Mesendoderm (in vitro differentiated cells): ENCODE measurements at places on chromosomes 13 and 19.

GRCh38 chr13:44974056-44974793 lies 15.0 kb downstream of the NUFIP1 start:
- no peak overlapping the region for H3K27ac ChIP-seq
- no peak for DNase-seq
- H3K27me3 ChIP-seq = no peaks in the 10 kb centered on the region
- H3K36me3 ChIP-seq = peaks cover 2% of the 10 kb centered on the region
- H3K4me1 ChIP-seq = no peaks in the 10 kb centered on the region

GRCh38 chr13:47707414-47707813 lies 293.7 kb downstream of the SUCLA2 start:
- no peaks in the 10 kb centered on the region for H3K27me3 ChIP-seq
- no peak for DNase-seq
- H3K4me1 ChIP-seq = no peaks in the 10 kb centered on the region
- no peaks in the 10 kb centered on the region for H3K36me3 ChIP-seq

DNA sequence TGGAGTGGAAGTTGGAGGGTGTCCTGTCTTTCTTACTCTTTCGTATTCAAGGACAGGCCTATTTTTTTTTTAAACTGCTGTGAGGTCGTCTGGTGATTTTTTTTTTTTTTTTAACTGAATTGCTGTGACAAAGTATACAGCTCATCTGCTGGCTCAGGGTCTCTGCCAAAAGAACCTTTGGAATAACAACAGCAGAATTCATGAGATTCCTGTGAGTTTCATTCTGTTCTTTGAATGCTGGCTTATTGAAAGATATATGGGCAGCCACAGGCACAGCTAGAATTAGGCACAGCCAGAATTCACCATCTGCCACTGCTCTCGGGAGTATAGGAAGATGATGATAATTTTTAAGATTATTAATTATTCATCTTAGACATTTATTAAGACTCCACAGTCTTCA lies 21.4 kb upstream of the FRY start:
- H3K27me3 ChIP-seq = no peaks in the 10 kb centered on the region
- H3K4me3 ChIP-seq = no peak overlapping the region
- no peaks in the 10 kb centered on the region for H3K36me3 ChIP-seq
- H3K4me1 ChIP-seq = no peaks in the 10 kb centered on the region

DNA sequence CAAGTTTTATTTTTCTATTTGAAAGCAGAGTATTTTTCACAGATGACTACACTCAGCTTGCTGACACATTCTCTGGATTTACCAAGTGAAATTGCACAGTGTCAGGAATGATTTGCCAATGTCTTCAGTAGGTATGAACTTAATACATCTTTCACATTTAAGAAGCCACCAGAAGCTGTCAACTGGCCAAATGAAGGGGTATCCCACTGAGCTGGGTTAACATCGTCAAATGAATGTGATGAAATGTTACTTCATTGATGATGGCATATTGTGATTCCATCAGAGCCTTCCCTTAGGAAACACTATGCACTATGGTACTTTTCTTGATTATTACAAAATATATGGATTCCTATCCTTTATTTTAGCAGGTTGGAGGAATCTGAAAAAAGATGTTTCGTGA lies 592.3 kb downstream of the FGF9 start:
- no peaks in the 10 kb centered on the region for H3K4me1 ChIP-seq
- no peak for DNase-seq
- H3K4me3 ChIP-seq = no peak overlapping the region
- H3K27ac ChIP-seq = no peak overlapping the region
- H3K36me3 ChIP-seq = no peaks in the 10 kb centered on the region

DNA sequence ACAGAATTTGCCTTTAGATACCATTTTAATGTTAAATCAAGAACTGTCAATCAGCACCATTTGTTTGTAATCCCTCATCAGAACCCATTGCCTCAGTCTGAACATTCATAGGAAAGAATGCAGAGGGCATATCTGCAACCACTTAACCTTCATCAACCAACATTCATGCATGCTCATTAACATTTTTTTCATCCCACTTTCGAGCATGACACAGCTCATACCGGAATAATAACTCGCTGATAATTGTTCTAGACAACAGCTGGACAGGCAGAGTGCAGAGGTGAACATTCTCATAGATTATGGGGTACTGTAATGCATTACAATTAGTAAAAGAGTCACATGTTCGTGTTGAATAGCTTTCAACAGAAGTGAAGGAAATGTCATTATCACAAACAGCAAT lies 216.8 kb downstream of the DIAPH3 start:
- H3K4me3 ChIP-seq = no peak overlapping the region
- H3K4me1 ChIP-seq = no peaks in the 10 kb centered on the region
- H3K27me3 ChIP-seq = no peaks in the 10 kb centered on the region
- no peaks in the 10 kb centered on the region for H3K36me3 ChIP-seq
- H3K27ac ChIP-seq = no peak overlapping the region
- no peak for DNase-seq

GRCh38 chr13:62512194-62513141 lies 1096.8 kb upstream of the PCDH20 start:
- no peak overlapping the region for H3K27ac ChIP-seq

GRCh38 chr13:19185865-19186645 lies 4.4 kb upstream of the TUBA3C start:
- no peaks in the 10 kb centered on the region for H3K36me3 ChIP-seq
- no peak for DNase-seq
- no peaks in the 10 kb centered on the region for H3K4me1 ChIP-seq
- H3K4me3 ChIP-seq = no peak overlapping the region

- H3K36me3 ChIP-seq = no peaks in the 10 kb centered on the region
- no peaks in the 10 kb centered on the region for H3K27me3 ChIP-seq
- H3K27ac ChIP-seq = no peak overlapping the region
- H3K4me1 ChIP-seq = no peaks in the 10 kb centered on the region
Observed at GRCh38 chr13:41848435-41849255, 112.3 kb downstream of the VWA8 start.

DNA sequence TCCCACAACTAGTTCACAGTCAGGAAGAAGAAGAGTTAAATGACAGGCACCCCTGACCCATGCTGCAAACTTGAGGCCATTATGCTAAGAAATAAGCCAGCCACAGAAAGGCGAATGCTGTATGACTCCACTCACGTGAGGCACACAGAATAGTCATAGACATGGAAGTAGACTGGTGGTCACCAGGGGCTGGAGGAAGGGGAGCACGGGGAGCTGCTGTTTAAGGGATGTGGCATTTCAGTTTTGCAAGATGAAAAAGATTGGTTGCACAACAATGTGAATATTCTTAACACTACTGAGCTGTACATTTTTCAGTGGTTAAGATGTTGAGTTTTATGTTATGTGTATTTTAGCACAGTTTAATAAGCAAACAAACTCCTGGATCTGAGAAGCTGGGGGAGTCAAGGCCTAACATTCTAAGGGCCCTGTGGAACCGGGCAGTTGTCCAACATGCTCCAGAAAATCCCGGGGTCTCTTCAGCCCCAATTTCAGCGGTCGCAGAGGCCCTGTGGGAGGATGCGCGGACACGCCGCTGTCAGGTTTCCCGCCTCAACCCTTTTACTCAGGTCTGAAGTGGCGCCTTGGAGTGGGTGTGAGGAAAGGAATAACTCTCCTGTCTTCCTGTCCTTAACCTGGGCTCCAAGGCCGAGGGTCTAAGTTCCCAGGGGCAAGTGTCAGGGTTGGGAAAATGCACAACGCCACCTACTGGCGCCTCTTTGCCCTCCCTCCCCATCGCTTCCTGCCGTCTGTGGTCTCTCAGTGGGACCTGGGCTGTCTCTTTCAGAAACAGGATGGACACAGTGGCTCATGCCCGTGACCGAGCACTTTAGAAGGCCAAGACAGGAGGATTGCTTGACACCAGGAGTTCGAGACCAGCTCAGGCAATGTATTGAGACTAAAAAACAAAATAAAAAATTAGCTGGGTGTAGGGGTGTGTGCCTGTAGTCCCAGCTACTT lies 4.4 kb upstream of the TMEM272 start:
- no peak overlapping the region for H3K4me3 ChIP-seq
- no peaks in the 10 kb centered on the region for H3K27me3 ChIP-seq
- no peaks in the 10 kb centered on the region for H3K36me3 ChIP-seq
- peak; percentile 90 for DNase-seq

DNA sequence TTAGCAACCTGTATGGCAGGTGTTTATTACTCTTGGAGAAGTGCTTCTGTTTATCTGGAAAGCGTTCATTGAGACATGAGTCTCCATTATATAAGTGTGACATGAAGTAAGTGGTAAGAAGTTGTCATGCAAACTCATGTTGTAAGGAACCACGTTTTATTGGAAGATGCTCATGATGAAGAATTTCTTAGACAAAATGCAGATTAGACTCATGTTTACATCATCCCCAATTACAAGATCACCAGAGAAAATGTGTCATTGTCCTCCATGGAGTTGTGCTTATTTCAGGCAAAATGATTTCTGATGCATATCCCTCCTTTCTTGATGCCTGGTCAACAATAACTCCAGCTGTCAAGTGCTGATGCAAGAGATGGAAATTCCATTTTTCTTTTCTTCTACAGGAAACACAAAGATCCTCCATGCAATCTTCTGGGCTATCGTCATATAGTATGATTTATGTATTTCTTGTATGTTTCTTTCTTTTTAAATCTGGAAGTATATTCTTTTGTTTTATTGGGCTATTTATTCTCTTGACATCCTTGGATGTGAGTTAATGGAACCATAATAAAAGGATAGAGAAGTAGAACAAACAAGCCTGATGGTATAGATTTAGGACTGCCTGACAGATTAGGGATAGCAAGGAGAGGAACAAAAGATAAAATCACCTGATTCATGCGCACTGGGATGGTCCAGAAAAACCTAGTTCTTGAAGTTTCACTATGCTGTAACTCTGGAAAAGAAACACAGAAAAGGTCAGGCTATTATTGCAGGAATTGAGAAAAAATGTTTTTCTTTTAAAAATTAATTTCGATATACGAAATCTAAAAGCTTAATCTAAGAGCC lies 50.7 kb upstream of the DIAPH3 start:
- H3K27ac ChIP-seq = no peak overlapping the region
- no peak for DNase-seq
- H3K27me3 ChIP-seq = no peaks in the 10 kb centered on the region
- no peaks in the 10 kb centered on the region for H3K36me3 ChIP-seq
- H3K4me1 ChIP-seq = no peaks in the 10 kb centered on the region

DNA sequence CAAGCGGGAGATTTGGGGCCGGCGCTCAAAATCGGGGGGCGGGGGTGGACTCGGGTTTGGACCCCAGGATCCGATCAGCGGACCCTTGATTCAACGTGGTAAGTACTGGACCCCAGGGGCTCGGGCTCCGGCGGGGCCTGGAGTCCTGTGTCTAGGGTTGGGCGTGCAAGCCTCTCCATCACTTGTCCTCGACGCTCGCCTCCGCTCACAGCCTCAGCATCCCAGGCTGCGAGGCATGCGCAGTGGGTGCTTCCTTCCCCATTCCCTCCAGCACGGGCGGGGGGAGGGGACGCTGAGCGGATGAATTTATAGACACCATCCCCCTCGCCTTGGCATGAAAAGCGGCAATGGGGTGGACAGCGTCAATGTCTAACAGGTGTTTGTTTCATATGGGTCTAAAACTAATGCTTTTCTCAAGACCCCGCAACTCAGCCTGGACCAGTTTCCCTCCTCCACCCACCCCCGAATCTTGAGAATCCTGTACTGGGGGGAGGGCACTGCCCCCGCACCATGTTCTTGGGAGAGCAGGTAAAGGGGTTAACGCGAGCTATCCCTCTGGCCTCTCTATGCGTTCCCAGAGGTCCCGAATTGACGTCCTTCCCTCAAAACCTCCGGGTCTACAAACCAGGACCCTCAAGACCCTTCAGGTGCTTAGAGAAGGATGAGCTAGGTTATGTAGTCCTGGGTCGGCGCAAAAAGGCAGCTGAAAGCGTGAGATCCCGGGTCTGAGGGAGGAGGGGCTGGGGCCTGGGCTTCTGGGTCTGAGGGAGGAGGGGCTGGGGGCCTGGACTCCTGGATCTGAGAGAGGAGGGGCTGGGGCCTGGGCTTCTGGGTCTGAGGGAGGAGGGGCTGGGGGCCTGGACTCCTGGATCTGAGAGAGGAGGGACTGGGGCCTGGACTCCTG lies 579 bp downstream of the CPT1C start:
- H3K4me1 ChIP-seq = peaks cover 2% of the 10 kb centered on the region
- no peak overlapping the region for H3K27ac ChIP-seq
- peaks cover 2% of the 10 kb centered on the region for H3K36me3 ChIP-seq
- no peaks in the 10 kb centered on the region for H3K27me3 ChIP-seq
- DNase-seq = peak; percentile 87

DNA sequence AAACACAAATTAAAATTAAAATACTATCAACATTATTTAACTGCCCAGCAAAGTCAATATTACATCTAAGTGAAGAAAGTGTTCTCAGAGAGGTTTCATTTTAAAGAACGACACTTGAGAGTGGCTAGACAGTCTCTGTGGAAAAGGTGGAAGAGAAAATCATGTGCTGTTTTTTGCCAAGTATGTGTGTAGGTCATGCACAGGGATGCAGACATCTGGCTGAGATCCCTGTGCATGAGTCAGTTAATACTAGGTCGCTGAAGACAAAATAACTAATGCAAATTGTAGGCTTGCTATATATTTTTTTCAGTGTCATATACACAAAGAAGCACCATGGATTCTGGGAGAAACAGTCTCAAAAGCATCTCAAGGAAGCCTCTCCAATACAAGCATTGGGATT lies 44.3 kb upstream of the ENOX1 start:
- H3K4me3 ChIP-seq = no peak overlapping the region
- DNase-seq = no peak
- H3K27ac ChIP-seq = no peak overlapping the region
- peaks cover 2% of the 10 kb centered on the region for H3K27me3 ChIP-seq

DNA sequence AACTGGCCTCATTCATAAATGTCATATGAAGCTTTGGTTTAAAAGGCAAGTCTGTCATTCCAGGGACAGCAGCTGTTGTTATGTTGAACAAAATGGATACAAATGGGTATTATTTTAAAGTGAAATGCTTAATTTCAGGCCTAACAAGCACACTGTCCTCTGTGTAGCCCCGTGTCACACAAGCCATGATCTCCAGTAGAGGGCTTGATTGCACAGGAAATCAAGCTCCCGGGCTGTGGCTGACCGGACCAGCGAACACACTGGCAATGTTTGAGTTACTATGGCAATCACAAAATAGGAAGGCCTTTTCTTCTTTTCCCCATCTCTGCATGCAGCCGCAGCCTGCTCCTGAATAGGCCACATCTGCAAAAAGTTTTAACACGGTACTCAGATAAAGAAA lies 64.0 kb upstream of the GSX1 start:
- no peak overlapping the region for H3K27ac ChIP-seq
- no peaks in the 10 kb centered on the region for H3K27me3 ChIP-seq
- DNase-seq = peak; percentile 60
- H3K4me3 ChIP-seq = no peak overlapping the region
- H3K36me3 ChIP-seq = no peaks in the 10 kb centered on the region

GRCh38 chr13:33276570-33276969 lies 9.0 kb downstream of the STARD13 start:
- no peaks in the 10 kb centered on the region for H3K36me3 ChIP-seq
- no peak overlapping the region for H3K27ac ChIP-seq
- peak; percentile 64 for DNase-seq
- H3K4me1 ChIP-seq = no peaks in the 10 kb centered on the region
- no peaks in the 10 kb centered on the region for H3K27me3 ChIP-seq
- no peak overlapping the region for H3K4me3 ChIP-seq

DNA sequence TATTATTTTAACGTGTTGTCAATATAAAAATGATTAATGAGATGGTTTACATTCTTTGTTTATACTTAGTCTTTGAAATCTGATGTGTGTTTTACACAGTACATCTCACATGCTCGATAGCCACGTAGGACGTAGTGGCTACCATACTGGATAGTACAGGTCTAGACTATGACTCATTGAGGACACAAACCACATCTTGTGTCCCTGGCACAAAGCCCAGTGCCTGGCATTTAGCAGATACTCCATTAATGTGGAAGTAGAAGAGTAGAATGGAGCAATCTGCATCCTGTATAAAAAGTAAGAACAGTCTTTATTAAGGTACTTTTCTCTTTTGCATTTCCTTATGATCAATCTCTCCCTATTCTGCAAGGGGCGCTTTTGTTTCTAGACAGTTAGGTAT lies 49.0 kb upstream of the FRY start:
- no peak overlapping the region for H3K4me3 ChIP-seq
- no peaks in the 10 kb centered on the region for H3K4me1 ChIP-seq
- H3K27ac ChIP-seq = no peak overlapping the region
- H3K36me3 ChIP-seq = no peaks in the 10 kb centered on the region
